ENCODE measurements at places on chromosomes 5 and 9. TPM values are rescaled to one million over a fixed set of nuclear protein-coding genes. Genes with fewer than 3 reads are reported as not detected.

Gene CDKN2A
- 1.5 TPM for total RNA-seq

Gene ARL10
- 63.9 TPM for total RNA-seq

Gene BTNL3
- total RNA-seq, result not detected

Gene SHLD3
- 8.6 TPM for total RNA-seq

Gene LCN6
- total RNA-seq, result not detected

Gene CDX1
- not detected for total RNA-seq

Gene PCDHB2
- total RNA-seq, result 9.3 TPM

Gene PCDHGA5
- total RNA-seq, result 11.3 TPM

Gene MCC
- 10.3 TPM for total RNA-seq

Gene ASPN
- total RNA-seq, result 5.9 TPM

Gene SELENOP
- 35.4 TPM for total RNA-seq

All from temporal lobe (tissue), 4 donors.